ENCODE measurements at places on chromosomes 6 and 20. TPM values are rescaled to one million over a fixed set of nuclear protein-coding genes. Genes with fewer than 3 reads are reported as not detected.

Gene LATS1
- total RNA-seq, result 9.2 TPM

Gene COQ3
- total RNA-seq, result 8.3 TPM

Gene SPTLC3
- total RNA-seq, result 1.1 TPM

Gene PPP1R3G
- 0.03 TPM for total RNA-seq

Gene RNF182
- not detected for total RNA-seq

Gene DNAH8
- total RNA-seq, result not detected

Gene MEI4
- not detected for total RNA-seq

Gene SLC4A11
- 1.3 TPM for total RNA-seq

Gene PABPC1L
- total RNA-seq, result 53.4 TPM

Gene ASIP
- total RNA-seq, result not detected

Gene TFEB
- 24.0 TPM for total RNA-seq

Gene EEF1A1
- 7,514 TPM for total RNA-seq

Gene SLC35D3
- total RNA-seq, result 0.05 TPM

Gene OR2B6
- not detected for total RNA-seq

Gene CRYBG1
- 31.7 TPM for total RNA-seq

Gene PAK5
- not detected for total RNA-seq

Gene FAXC
- total RNA-seq, result not detected

Gene PXMP4
- total RNA-seq, result 14.5 TPM

Gene ZCCHC3
- 16.8 TPM for total RNA-seq

Gene UST
- total RNA-seq, result 3.1 TPM

Gene HTR1E
- not detected for total RNA-seq

Gene C2
- total RNA-seq, result 0.28 TPM

Gene HLA-DPA1
- total RNA-seq, result not detected

Gene FRK
- total RNA-seq, result 2.1 TPM

Gene NOTCH4
- total RNA-seq, result 2.4 TPM

Gene RRP36
- total RNA-seq, result 82.0 TPM

Gene BTNL2
- not detected for total RNA-seq

Gene TUBB2B
- total RNA-seq, result 2.5 TPM

Gene MRPS18B
- 66.8 TPM for total RNA-seq

Gene RIN2
- 31.9 TPM for total RNA-seq

Gene EDN1
- total RNA-seq, result 37.0 TPM

Gene PIGT
- total RNA-seq, result 165 TPM

Gene ISM1
- not detected for total RNA-seq

Gene ACTL10
- total RNA-seq, result 16.5 TPM

Gene POU5F1
- total RNA-seq, result 1.7 TPM

Gene FAM209B
- not detected for total RNA-seq

Gene KCNQ5
- total RNA-seq, result not detected

Gene DOK5
- total RNA-seq, result not detected

Gene ESF1
- 3.7 TPM for total RNA-seq

Gene B3GALT4
- total RNA-seq, result 10.6 TPM

Gene WFDC5
- total RNA-seq, result not detected

Gene FHL5
- total RNA-seq, result not detected

Gene ESR1
- not detected for total RNA-seq

Gene TMEM170B
- total RNA-seq, result 0.42 TPM

Gene DCDC2
- not detected for total RNA-seq

Gene PBOV1
- total RNA-seq, result not detected

Gene C20orf141
- total RNA-seq, result not detected

Gene COL11A2
- total RNA-seq, result 0.31 TPM

Gene LGSN
- total RNA-seq, result not detected

Gene BPIFA1
- total RNA-seq, result not detected

Gene CST5
- not detected for total RNA-seq

Gene NKAIN4
- not detected for total RNA-seq

Measured in HT-29 (cell line).